ENCODE measurements at places on chromosomes 1 and 21.

GRCh38 chr1:30450148-30450817 is 273.1 kb downstream of the MATN1 start:
- H3K4me3 ChIP-seq: no peak overlapping the region
- no peaks in the 10 kb centered on the region for H3K4me1 ChIP-seq
- H3K27ac ChIP-seq: no peak overlapping the region

- no peaks in the 10 kb centered on the region for H3K4me1 ChIP-seq
- no peaks in the 10 kb centered on the region for H3K36me3 ChIP-seq
- H3K27me3 ChIP-seq: no peaks in the 10 kb centered on the region
- no peak for DNase-seq
Measured at GRCh38 chr1:37001703-37002102, 32.6 kb downstream of the GRIK3 start.

DNA sequence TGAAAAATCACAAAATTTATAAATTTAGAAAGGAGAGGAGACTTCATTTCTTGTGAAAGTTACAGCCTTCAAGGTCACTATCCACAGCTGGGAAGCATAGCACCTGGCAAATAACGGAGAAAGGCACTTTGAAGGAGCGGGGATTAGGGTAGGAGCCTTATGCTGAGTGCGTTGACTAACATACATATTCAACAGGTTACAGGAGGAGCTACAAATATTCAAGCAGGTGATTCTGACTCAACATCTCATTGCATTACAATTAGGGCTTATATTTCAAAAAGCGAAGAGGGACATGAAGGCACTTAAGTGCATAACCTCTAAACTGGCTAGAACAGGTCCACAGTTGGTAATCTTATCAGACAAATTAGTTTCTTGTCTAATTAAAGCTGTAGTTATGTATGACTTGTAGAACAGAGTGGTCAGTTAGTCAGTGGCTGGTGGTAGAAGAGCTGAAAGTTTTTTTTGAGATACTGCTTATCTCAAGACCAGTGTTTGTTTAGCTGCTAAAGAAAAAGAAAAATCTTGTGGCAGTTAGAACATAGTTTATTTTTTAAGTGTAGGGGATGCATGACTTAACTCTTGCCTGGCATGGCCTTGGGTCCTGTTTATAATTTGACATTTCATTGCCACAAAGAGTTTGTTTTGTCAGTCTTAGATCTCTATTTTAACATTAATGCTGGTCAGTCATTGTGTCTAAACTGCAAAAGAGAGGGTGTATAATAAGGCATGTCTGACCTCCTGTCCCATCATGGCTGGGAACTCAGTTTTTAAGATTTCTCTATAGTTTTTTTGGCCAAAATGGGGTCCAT is 311.5 kb downstream of the DUSP10 start:
- H3K27me3 ChIP-seq: no peaks in the 10 kb centered on the region
- H3K36me3 ChIP-seq: no peaks in the 10 kb centered on the region
- H3K27ac ChIP-seq: no peak overlapping the region
- DNase-seq: no peak
- H3K4me3 ChIP-seq: no peak overlapping the region

GRCh38 chr1:228176461-228177182 is 11.0 kb downstream of the IBA57 start:
- H3K36me3 ChIP-seq: no peaks in the 10 kb centered on the region
- no peak overlapping the region for H3K4me3 ChIP-seq
- no peak overlapping the region for H3K27ac ChIP-seq
- no peaks in the 10 kb centered on the region for H3K27me3 ChIP-seq
- peak; percentile 12 for DNase-seq
- H3K4me1 ChIP-seq: no peaks in the 10 kb centered on the region

- no peak for DNase-seq
- no peaks in the 10 kb centered on the region for H3K27me3 ChIP-seq
- H3K36me3 ChIP-seq: no peaks in the 10 kb centered on the region
- no peak overlapping the region for H3K4me3 ChIP-seq
- H3K27ac ChIP-seq: no peak overlapping the region
- H3K4me1 ChIP-seq: no peaks in the 10 kb centered on the region
Measured at GRCh38 chr1:91854852-91855534, 31.0 kb downstream of the TGFBR3 start.
